ENCODE measurements at places on chromosomes 1 and 21.

DNA sequence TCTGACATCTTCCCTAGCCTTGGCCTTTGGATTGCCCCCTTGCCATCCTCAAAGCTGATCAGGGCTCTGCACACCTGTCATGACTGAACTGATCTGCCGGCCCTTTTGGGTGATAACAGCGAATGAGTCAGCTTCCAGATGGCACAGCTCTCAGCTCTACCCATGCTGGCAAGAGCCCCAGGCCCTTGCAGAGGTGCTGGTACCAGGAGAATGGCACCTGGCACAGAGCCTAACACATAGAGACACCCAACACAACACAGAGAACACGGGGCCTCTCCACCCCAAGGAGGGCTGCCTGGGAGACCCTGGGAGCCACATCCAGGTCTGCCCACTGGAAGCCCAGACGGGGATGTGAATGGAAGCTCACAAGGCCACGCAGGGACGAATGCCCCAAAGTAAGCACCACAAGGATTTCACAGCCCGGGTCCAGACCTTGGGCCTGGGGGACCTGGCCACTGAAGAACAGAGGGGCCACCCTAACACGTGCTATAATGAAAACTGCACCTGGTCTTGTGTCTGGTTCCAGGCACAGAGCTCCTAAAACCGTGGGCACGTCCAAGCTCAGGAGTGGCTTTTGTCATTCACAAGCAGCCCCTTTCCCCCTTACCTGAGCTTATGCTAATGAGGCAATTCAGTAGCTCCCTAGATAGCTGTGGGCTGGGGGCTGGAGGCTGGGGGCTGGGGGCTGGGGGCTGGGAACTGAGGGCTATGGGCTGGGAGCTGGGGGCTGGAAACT is 160.5 kb downstream of the NPHP4 start:
- no peak for DNase-seq

- DNase-seq: no peak
These were observed 37.7 kb downstream of the LHX9 start for GRCh38 chr1:197954718-197955418.

DNA sequence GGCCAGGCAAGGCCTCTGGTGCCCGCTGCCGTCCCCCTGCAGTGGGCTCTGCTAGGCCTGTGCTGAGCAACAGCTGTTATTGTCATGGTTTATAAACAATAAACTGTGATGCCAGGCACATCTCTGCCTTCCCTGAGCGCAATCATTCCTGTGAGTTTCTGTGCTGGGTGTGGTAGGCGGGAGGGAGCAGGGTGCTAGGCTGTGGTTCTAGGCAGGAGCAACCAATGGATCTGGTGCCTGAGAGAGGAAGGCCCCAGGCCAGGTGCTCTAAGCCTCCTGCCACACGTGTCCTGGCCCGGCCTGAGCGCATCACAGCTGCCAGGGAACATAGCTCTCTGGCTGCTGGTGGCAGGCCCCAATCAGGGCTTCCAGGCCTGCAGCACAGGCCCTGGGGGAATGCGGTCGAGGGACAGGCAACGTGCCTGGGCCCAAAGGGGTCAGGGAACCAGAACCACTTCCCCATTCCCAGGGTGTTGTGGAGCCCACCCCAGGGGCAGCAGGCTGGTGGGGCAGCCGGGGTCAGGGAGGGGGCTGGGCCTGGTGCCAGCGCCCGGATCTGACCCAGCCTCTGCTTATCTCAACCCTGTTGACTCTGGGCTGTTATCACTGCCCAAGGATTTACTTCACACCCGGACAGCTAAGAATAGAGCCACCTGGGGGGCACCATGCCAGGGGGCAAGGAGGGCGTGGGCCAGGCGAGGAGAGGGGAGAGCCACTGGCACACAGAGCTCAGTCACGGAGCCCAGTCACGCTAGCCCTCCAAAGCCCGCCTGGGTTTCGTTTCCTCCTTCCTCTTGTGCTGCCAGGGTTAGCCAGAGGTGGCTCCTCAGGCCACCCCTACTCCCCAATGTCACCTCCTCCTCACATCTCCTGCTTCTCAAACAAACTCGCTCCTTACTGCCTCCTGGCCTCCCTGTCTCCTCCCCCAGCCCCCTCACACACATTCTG is 11.5 kb downstream of the TRIM46 start:
- DNase-seq: no peak

DNA sequence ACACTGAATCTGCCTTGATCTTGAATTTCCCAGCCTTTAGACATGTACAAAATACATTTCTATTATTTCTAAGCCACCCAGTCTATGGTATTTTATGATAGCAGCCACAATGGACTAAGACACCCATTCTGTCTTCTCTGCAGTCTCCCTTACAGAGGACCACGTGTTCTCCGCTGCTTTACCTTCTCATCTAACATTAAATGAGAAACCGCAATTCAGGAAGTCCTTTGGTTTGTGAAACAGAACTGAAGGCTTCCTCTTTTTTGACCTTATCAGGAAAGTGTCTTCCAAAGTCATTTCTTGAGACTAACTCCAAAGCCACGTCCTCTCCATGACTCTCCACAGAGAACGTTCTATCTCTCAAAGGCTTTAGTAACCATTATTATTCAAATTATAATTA is 560.1 kb downstream of the OMA1 start:
- no peak for DNase-seq

DNA sequence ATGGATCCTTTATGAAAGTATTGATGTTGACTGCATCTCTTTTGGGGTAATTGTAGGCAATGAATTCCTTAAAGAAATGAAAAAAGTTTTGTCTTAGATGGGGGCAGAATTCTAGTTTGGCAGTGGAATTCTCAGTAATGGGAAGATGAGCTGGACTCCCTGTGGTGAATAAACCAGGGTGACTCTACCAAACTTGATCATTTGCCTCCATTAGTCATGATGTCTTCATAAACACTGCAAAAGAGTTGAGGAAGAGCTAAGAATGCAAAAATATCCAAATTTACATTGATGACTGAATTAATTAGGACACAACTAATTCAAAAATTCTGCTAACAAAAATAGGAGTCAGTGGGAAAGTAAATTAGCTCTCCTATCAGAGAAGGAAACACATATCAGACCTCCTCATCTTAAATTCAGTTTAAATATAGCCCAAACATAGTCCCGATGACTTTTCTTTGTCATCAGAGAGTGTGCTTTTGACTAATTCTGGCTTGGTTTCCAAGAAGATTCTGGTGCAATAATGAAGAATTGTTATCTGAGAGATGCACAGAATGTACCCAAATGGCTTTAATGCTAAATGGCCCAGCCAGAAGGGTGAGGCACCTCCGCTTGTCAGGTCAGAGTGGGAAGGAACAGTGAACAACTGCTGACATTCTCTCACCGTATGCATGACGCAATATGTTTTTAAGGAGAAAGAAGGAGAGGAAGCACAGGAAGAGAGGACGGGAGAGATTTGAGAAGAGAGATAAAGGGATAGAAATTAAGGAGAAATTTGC is 525.1 kb downstream of the LMO4 start:
- no peak for DNase-seq

GRCh38 chr1:14094611-14095400 is 394.8 kb downstream of the PRDM2 start:
- no peak for DNase-seq

- DNase-seq: no peak
These were observed 27.7 kb downstream of the NENF start for GRCh38 chr1:212460376-212460775.

DNA sequence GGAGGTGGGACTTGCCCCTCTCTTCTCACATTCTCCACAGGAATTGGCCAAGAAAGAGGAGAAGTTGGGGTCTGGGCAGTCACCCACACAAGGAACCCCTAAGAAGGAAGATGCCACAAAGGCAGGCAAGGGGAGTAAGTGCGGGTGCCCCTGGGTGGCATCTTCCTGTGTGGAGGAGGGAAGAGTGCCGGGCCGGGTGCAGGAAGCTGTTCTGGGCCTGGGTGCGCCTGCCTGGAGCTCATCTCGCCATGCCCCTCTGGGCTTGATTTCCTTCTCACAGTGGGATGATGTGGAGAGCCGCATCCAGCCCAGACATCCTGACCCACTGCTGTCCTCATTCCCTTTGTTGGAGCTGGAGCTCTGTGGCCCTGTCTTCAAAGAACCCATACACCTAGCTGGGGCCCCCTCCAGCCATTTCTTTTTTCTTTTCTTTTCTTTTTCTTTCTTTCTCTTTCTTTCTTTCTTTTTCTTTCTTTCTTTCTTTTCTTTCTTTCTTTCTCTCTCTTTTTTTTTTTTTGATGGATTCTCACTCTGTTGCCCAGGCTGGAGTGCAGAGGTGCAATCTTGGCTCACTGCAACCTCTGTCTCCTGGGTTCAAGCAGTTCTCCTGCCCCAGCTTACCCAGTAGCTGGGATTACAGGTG is 9.3 kb downstream of the LRRC71 start:
- no peak for DNase-seq

GRCh38 chr21:45370575-45370974 is 34.4 kb upstream of the COL18A1 start:
- DNase-seq: no peak

Measured in AG09319 (cell line).